Stimulated activated CD4-positive, alpha-beta T cell treated with anti-CD3 and anti-CD28 coated beads, TNF-alpha, amount 100 ng/mL, for 24 hours (primary cell): ENCODE measurements at places on chromosomes 4 and X.

- DNase-seq: no peak
These were observed 91.3 kb downstream of the PTPN13 start for GRCh38 chr4:86685401-86685800.

DNA sequence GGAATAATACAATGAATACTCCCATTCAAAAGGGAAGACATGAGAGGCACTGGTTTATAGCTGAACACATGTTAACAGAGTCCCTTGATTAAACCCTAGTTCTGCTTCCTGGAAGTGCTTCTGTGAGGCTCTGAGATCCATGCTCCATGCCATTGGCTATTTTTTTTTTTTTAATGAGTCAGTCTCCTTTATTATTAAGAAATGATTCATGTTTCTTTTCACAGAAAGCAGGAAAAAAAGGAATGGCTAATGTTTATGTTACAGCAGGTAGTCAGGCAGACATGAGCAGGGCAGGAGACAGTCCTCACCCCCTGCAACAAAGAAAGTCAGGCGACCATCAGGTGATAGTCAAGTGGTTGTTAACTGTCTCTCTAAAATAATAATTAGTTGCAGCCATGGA, 598.7 kb downstream of the EPHA5 start:
- DNase-seq: no peak

- no peak for DNase-seq
These were observed 1393.1 kb upstream of the DIAPH2 start for GRCh38 chrX:95291561-95291960.

DNA sequence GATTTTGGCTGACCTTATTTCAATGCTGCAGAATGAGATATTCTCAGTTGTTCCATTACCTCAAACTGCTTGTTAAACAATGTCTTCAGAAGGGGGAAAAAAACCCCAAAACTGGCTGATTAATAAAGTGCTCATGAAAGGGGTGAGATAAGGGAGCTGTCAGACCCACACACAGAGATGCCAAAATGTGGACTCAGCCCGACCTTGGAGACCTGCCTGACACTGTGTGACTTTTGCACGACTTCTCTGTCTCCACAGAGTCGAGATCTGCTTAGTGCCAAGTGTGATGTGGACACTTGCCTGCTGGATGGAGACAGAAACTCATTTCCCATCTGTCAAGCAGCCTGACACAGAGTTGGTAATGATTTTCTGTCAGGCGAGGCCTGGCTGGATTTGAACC, 31.5 kb downstream of the REELD1 start:
- no peak for DNase-seq

- no peak for DNase-seq
These were observed 3.1 kb downstream of the PHOX2B start for GRCh38 chr4:41745292-41746024.

DNA sequence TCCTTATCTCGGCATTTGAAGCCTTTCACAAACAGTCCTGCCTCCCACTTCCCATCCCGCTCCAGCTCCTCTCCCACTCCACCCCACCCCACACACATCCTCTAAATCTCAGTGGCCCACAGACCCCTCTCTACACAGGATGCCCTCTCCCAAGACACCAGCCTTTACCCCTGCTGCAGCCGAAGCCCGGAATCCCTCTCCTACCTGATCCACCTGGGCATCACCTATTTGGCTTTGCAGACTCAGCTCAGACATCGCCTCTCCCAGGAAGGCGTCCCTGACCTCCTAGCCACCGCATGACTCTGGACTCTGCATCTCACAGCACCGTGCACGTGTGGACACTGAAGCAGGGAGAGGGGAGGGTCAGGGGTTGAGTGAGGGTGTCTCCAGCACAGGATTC, 11.5 kb downstream of the PPP2R2C start:
- no peak for DNase-seq

- DNase-seq: no peak
These were observed 52.7 kb downstream of the TMEM131L start for GRCh38 chr4:153518637-153519389.

GRCh38 chr4:116520886-116521285, 564.5 kb downstream of the TRAM1L1 start:
- no peak for DNase-seq

DNA sequence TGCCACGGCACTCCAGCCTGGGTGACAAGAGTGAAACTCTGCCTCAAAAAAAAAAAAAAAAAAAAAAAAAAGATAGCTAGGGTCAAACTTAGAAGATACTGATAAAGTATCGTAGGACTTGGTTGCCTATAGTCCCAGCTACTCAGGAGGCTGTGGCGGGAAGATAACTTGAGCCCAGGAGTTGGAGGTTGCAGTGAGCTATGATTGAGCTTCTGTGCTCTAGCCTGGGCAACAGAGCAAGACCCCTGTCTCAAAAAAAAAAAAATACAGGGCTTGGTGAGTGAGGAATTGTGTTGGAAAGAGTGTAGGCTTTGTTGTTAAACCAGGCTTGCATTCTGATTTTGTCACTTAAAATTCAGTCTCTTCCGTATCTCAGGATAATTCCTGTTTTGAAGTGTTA, 6.2 kb downstream of the TAF1 start:
- no peak for DNase-seq

GRCh38 chr4:147407261-147408045, 73.4 kb upstream of the EDNRA start:
- no peak for DNase-seq

GRCh38 chrX:49053223-49054072, 5.4 kb upstream of the CCDC120 start:
- DNase-seq: peak; percentile 24

DNA sequence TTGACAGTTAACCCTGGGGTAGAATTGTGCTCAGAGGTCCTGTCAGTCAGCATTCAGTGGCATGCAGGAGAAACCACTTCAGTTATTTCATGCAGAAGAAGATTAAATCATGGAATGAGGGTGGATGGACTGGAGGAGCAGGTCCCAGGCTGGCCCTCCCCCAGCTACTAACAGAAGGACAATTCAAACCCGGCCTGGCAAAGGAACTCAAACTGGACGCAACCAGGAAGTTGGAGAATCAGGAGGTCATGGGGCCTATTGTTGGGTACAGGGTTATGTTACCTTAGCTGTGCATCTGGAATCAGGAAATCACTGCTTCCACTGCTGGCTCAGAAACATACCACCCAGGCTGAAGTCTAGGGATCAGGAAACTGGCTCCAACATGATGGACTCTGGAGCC, 121.4 kb downstream of the GPAT3 start:
- DNase-seq: no peak

- DNase-seq: no peak
These were observed 11.2 kb downstream of the HNRNPD start for GRCh38 chr4:82362565-82362964.

DNA sequence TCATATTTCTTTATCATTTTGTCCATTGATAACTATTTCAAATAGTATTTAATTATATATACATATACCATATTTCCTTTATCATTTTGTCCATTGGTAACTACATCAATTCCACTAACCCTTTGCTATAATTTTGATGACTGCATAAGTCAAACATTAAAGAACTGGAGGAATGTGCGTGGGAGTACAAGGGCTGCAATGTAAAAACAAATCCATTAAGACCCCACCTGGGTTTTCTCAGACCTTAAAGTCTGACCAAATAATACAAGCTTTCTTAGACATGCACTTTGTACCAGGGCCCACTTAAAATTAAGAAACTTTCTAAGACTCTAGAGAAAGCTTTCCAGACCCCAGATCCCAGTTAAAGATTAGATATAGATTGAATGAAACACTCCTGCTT, 1622.4 kb upstream of the PCDH10 start:
- DNase-seq: no peak

GRCh38 chr4:76854858-76855257, 43.1 kb downstream of the SOWAHB start:
- no peak for DNase-seq

DNA sequence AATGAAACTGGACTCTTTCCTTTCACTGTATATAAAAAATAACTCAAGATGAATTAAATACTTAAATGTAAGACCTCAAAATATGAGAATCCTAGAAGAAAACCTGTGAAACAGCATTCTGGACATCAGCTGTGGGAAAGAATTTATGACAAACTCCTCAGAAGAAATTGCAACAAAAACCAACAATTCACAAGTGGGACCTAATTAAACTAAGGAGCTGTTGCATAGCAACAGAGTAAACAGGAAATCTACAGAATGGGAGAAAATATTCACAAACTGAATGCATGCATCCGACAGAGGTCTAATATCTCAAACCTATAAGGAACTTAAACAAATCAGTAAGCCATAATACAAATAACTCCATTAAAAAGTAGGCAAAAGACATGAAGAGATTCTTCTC, 851.7 kb upstream of the PCDH10 start:
- DNase-seq: no peak

DNA sequence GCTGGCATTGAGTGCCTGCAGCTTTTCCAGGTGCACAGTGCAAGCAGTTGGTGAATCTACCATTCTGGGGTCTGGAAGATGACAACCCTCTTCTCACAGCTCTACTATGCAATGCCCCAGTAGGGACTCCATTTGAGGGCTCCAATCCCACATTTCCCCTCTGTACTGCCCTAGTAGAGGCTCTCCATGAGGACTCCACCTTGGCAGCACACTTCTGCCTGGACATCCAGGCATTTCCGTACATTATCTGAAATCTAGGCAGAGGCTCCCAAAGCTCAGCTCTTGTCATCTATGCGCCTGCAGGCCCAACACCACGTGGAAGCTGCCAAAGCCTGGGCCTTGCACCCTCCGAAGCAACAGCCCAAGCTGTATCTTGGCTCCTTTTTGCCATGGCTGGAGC, 8.4 kb upstream of the SMAD1 start:
- DNase-seq: no peak

GRCh38 chr4:40466789-40467188, 131.7 kb downstream of the CHRNA9 start:
- DNase-seq: no peak

- no peak for DNase-seq
These were observed 52.2 kb downstream of the CLCN4 start for GRCh38 chrX:10208953-10209352.

- DNase-seq: no peak
These were observed 120.2 kb downstream of the FHIP1A start for GRCh38 chr4:151529187-151529586.

- no peak for DNase-seq
These were observed 1223.7 kb upstream of the AGA start for GRCh38 chr4:178665916-178666315.

DNA sequence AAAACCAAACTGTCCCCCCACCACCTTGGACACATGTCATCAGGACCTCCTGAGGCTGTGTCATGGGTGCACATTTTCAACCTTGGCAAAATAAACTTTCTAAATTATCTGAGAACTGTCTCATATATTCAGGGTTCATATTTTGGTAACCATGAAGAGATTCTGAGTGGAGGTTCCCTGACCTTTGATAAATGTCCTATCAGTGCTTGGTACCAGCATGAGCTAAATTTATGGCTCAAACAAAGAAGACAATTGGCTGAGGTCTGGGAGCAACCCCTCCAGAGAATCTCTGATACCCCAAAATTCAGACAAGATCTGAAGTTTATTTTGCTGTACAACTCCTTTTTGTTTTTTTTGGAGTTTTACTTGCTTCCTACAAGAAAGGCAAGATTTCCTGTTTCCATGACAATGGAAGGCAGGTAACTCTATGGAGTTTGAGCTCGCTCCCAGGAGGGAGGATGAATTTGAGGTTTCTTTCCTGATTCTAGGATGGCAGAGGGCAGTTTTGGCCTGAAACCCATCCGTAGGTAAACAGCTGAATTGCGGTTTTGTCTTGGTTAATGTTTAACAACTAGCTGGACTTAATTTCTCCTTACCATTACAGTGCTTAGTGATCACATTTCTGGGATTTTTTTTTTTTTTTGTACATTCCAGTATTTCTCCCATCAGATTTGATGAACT, 14.5 kb downstream of the UGT2B15 start:
- DNase-seq: no peak

- DNase-seq: no peak
These were observed 223.0 kb downstream of the TACR3 start for GRCh38 chr4:103496800-103497199.

DNA sequence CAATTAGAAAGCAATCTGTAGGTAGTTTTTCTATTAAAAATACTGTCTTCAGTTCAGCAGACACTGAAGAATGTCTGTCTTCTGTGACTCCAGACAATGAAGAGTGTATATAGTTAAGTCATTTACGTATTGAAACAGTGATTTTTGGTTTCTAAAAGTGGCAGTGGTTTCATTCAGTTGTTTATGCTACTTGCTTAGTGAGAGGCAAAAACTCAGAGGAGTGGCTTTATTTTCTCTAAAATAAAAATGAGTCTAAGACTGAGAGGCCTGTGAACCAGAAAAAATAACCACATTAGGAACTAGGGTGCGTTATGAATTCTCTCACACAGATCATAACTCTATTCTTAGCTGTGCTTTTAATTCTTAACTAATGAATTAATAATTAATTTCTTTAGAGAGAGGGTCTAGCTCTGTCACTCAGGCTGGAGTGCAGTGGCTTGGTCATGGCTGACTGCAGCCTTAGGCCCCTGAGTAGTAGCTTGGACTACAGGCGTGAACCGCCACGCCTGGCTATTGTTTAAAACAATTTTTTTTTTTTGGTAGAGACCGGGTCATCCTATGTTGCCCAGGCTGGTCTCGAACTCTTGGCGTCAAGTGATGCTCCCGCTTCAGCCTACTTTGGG, 31.4 kb downstream of the FREM3 start:
- DNase-seq: no peak

- no peak for DNase-seq
These were observed 10.5 kb downstream of the PRKG2 start for GRCh38 chr4:81204571-81204970.

- DNase-seq: no peak
These were observed 45.2 kb downstream of the PHKA2 start for GRCh38 chrX:18938710-18939109.

GRCh38 chr4:39179681-39180080, 2.6 kb upstream of the WDR19 start:
- DNase-seq: no peak

DNA sequence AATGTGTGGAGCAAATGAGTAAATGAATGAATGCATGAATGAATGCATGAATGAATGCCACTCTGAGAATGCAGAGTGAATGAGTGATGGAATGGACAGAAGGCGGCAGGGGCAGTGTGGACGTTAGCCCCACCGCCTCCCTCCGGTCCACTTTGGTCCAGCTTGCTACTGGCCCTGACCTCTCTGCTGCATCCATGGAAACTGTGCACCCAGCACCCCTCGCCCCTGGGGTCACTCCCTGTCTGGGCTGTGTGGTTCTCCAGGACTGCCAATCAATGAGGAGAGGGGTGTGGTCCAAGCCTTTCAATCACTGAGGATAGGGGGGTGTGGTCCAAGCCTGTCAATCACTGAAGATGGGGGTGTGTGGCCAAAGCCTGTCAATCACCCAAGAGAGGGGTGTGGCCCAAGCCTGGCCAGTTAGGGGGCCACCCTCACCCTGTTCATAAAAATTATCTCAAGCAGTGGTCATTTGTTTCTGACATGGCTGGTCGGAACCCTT, 39.2 kb upstream of the ASMTL start:
- DNase-seq: peak; percentile 40

- DNase-seq: peak; percentile 1
These were observed 454 bp downstream of the BTC start for GRCh38 chr4:74793757-74794381.

GRCh38 chrX:31092970-31093638, 21.3 kb upstream of the FTHL17 start:
- no peak for DNase-seq
